ENCODE measurements at places on chromosomes 16 and 17.

GRCh38 chr16:86034421-86034919 is 135.5 kb downstream of the IRF8 start:
- no peak for DNase-seq

- peak; percentile 100 for DNase-seq
Measured at GRCh38 chr17:77455111-77455890, 314.5 kb downstream of the SEC14L1 start.

DNA sequence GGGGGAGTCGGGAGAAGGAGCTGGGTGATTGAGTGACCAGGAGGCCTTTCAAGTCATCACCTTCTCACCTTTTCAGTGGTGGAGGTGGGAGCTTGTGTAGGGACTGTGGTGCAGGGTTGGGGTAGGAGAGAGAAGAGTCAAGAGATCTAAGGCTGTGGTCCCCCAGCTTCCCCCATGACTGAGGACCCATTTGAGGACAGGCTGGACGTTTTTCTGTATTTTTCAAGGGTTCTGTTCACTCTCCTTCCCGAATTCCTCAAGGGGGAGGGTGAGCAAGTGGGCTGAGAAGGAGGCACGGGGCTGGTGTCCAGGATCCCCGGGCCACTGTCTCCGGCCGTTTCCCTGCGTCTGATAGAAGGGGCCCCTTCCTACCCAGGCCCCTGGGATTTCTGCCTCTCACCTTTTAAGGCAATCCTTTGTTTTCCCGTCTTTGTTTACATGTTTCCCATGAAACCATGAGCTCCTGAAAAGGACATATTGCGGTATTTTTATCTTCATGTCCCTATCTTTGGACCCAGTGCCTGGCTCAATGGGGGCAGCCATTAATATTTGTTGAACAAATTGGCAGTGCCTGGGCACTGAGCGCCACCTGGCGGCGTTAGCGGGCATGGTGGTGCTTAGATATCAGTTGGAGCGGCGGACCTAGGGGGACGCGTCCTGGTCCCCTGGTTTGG is 9.2 kb upstream of the CD300A start:
- peak; percentile 86 for DNase-seq

DNA sequence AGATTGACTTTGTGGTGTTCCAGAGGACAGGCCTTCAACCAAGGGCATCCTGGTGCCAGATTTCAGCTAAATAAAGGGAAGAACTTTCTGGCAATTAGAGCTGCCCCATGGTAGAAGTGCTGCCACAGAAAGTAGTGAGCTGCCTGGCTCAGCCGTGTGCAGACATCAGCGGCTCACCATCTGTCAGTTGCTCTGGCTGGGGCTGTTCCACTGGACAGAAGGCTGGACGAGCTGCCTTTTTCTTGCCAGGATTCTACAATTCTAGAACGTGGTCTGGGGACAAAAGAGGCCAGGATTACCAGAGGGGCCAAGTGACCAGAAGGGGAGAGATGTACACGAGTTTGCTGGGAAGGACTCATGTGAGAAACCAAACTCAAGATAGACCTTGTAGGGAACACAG is 107.0 kb upstream of the RPL38 start:
- DNase-seq, result no peak

- no peak for DNase-seq
Measured at GRCh38 chr17:49106321-49107210, 26.0 kb upstream of the B4GALNT2 start.

DNA sequence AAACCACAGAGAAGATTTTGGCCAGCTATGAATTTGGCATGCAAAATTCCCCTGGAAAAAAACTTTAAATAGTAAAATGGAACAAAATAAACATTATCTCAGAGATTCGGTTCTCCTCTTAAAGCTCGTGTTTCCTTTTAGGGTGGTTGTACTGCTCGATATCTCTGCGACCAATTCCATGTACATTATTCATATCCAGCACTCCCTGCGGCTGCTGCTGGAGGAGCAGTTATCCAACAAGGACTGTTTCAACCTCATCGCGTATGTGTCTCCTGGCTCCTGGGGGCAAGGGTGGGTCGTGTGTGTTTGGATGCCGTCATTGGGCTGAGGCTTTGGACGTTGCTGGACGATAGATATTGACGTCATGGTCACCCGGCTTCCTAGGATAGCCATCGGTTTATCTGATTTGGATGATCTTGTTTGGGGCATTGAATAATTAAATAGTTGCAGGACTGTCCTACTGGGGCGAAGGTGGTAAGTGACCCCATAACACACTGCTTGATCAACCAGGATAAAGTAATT is 33.8 kb downstream of the VWA3A start:
- no peak for DNase-seq

- DNase-seq, result no peak
Measured at GRCh38 chr16:14496786-14497185, 133.3 kb downstream of the PARN start.

- no peak for DNase-seq
Measured at GRCh38 chr17:9431620-9432019, 144.0 kb downstream of the STX8 start.

DNA sequence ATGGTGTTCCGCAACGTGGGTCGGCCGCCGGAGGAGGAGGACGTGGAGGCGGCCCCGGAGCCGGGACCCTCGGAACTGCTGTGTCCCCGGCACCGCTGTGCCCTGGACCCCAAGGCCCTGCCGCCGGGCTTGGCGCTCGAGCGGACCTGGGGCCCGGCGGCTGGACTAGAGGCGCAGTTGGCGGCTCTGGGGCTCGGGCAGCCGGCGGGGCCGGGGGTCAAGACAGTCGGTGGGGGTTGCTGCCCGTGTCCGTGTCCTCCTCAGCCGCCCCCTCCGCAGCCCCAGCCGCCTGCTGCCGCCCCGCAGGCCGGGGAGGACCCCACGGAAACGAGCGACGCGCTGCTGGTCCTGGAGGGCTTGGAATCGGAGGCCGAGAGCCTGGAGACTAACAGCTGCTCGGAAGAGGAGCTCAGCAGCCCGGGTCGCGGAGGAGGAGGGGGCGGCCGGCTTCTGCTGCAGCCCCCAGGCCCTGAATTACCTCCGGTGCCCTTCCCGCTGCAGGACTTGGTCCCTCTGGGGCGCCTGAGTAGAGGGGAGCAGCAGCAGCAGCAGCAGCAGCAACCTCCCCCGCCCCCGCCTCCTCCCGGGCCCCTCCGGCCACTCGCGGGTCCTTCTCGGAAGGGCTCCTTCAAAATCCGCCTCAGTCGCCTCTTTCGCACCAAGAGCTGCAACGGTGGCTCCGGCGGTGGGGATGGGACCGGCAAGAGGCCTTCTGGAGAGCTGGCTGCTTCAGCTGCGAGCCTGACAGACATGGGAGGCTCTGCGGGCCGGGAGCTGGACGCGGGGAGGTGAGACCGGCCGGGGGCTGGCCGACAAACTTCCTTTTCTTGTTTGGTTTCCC is 821 bp downstream of the SOCS7 start:
- no peak for DNase-seq

GRCh38 chr17:7686222-7687071 is 843 bp downstream of the TP53 start:
- DNase-seq, result peak; percentile 80

- no peak for DNase-seq
Measured at GRCh38 chr16:82895843-82896242, 269.1 kb downstream of the CDH13 start.

- DNase-seq, result no peak
Measured at GRCh38 chr16:30180741-30181140, 2.7 kb upstream of the CORO1A start.

DNA sequence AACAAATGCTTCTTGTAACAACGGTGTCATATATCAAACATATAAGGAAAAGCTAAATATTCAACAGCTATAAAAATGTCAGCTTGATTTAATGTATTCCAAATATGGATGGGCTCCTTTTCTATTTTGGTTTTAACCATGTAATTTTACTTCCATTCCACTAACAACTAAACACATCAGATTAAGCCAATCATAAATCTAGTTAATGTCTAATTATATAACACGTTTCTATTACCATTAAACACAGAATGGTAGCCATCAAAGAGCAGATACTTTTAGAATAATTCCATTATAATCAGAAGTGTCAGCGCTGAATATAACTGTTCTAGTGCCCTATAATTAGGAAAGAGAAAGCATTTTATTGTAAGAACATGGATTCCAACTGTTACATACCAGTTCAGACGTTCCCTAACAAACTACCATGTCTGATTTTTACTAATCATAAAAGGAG is 10.0 kb downstream of the CMC2 start:
- DNase-seq, result no peak

All from SK-MEL-5 (cell line).